ENCODE measurements at places on chromosomes 3 and 15.
A peak's percentile ranks its signal among the peaks of the same experiment; 100 is the strongest.

GRCh38 chr3:105431200-105431599, 64.5 kb downstream of the ALCAM start:
- no peak for DNase-seq

- peak; percentile 13 for DNase-seq
Observed at GRCh38 chr15:90881978-90882721, 2.2 kb upstream of the FES start.

DNA sequence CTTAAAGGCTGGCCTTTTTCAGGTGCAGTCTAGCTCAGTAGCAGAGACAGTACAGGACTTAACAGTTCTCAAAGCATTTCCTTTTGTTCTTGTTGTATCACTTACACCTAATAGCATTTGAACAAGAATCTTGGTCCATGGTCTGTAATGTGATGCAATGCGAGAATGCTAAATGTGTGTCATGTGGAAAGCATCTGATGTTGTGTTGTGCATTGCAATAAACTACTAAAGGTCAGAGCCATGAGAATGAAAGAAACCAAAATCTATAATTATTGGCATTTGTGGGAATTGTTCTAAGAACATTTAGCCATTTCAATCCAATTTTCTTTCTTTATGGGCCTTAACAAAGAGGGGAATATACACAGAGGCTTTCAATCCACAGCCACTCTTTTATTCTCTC, 324.5 kb upstream of the ROBO2 start:
- no peak for DNase-seq

- no peak for DNase-seq
Observed at GRCh38 chr15:60733196-60733595, 254.3 kb upstream of the ICE2 start.

- DNase-seq, result no peak
Observed at GRCh38 chr3:64584179-64584578, 103.6 kb downstream of the ADAMTS9 start.

DNA sequence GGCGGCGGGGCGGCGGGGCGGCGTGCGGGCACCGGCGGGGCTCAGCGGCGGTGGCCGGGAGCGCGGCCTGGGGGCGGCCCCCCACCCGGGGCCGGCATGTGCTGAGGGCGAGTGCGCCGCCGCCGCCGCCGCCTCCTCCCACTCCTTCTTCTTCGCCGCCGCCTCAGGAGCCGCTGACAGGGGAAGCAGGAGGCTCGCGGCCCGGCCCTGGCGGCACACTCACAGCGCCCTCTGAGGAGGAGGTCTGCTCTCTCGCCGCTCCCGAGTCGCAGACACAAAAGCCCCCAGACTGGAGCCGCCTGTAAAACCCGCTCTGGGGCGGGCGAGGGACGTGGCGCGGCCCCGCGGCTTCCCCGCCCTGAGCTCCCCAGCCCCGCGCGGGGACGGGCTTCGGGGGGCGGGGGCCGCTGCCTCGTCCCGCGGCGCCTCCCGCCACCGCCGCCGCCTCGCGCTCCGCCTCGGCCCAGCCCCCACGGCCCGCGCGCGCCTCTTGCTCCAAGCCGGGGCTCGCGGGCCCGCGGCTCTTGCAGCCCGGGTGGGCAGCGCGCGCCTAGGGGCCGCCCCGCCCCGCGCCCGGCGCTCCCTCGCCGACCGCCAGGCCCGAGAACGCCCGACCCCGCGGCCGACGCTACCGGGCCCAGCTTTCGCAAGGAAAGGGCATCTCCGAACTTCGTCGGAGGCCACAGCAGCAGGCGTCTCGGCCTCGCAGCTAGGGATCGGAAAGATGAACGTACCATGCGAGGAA, at the start of gene PYGO1:
Gene PYGO1 (minus strand): TSS at position 276 of the 745 bp plus-strand sequence. CDS start 462 bp downstream, outside the sequence.
- DNase-seq, result peak; percentile 28

DNA sequence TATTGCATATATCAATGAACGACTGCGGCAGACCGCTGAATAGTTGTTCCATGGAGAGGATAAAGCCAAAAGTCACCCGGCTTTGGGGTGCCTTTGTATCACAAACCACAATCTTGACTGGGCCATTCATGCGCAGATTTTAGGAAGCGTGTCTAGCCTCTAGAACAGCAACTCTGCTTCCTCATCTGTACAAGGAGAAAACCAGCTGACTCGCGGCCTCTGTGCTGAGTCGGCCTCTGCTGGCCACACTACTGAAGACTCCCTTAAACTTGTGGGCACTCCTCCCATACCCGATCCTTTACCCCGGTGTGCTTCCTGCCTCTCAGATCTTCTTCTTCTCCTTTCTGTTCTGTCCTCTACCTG, 872 bp downstream of the DLEC1 start:
- peak; percentile 32 for DNase-seq
